ENCODE measurements at places on chromosomes 5 and 9.

DNA sequence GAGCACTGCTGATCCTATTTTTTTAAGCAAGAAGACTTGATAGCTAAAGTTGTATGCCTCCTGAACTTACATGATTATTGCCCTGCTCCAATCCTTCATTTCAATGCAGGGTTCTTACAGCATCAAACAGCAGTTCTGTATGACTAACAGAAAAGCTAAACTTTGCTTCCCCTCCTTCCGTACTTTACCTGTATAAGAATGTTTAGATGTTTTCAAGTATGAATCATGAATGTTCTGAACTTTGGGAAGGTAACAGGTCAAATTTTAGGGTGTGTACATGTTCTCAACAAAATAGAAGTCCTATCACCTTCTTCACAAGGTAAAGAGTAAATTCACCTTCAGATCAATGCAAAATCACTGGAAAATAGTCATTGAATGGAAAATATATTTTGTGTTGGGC lies 972.6 kb upstream of the SEMA6A start:
- DNase-seq = no peak

DNA sequence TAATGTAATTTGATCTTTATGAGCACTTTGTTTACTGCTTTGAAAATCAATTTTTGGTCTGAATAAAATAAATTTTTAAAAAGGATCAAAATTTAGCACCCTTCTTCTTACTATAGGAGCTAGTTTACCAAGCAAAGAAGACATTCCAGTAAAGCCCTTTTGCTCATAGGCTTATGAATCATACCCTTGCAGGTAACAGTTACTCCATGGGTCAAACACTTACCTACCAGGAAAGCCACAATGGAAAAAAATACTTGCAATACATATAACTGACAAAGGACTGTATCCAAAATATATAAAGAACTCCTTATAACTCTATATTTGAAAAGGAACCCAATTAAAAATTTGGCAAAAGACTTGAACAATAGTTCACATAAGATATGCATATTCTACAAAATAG lies 66.6 kb downstream of the SHOC1 start:
- DNase-seq = no peak

GRCh38 chr9:87973730-87974292 lies 522 bp downstream of the CDK20 start:
- DNase-seq = no peak

DNA sequence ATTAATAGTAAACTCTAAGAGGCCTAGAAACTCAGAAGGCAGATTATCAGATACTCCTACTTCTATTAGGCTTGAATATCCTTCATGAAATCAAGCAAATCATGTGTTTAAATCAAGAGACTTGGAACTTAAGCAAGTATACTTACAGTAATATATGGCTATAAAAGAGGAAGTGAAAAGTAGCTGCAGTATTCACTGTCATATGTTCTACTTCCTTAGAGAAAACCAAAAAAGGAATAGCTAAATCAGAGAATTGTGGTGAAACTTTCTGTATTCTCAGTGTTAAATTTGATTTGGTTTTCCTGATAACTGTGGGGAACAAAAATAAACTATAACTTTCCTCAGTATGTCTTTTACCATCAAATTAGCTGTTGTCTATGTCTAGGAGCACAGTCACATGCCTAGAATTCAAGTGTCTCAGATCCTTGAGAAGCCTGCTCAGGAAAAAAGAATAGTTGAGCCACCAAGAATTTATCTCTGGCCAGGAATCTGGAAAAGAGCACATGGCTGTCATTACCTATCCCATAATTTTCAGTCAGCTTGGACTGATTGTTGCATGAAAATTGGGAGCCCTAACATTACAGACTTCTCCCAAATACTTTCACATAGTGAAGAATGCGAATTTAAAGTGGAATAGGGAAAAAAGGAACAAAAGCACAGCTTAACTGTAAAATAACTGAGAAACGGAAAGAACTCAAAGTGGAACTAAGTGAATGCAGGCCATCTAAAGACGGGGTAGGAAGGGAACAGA lies 1.7 kb downstream of the FKBP15 start:
- peak; percentile 75 for DNase-seq

GRCh38 chr9:37692622-37693221 lies 42.0 kb downstream of the FRMPD1 start:
- DNase-seq = no peak

DNA sequence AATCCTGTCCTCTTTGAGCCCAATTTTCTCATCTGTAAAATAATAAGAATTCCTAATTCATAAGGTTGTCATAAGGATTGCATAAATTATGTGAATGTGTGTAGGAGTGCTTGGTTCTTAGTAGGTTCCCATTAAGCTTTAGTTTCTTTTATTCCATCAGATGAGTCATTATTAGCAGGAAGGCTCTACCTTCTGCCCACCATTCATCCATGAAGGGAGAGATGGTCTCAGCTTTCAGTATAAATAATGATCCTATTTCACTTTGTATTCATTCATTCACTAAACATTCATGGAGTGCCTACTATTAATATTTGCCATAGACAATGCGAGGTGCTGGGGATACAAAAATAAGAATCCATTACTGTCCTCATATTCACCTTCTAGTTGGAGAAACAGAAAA lies 3.0 kb downstream of the CMYA5 start:
- DNase-seq = no peak

DNA sequence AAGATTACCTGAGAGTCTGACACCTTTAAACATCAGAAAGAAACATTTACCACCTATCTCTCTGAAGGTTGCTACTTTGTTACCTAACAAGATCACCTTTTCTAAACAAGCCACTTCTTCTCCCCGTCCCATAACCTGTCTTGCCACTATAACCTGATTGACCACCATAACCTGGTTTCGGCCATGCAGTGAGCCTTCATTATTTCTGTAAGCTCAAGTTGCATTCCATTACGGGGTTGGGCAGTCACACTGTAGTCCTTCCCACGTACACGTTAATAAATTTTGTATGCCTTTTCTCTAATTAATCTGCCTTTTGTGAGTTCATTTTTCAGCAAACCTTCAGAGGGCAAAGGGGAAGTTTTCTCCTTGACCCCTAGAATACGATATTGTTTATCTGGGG lies 28.0 kb upstream of the CCNG1 start:
- no peak for DNase-seq

DNA sequence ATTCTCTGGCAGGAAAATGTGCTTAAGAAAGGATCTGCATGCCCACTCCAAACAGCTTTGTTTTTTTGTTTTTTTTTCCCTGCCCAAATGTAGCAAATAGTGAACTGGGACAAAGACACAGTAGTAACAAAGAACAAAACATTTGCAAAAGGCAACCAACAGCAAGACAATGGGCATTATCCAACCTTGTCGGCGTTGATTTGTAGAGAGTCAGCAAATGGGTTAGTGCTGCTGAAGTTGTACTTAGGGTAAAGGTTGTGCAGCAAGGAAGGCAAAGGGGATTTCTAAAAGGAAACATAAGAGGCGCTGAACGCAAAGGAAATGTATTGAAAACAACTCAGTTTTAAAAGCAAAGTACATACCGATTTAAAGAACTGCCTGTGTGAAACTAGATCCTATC lies 136.2 kb downstream of the MPDZ start:
- peak; percentile 86 for DNase-seq

GRCh38 chr9:133125941-133126696 lies 5.1 kb upstream of the RALGDS start:
- no peak for DNase-seq

- peak; percentile 81 for DNase-seq
Observed at GRCh38 chr9:78030553-78031443, 813 bp downstream of the GNAQ start.

DNA sequence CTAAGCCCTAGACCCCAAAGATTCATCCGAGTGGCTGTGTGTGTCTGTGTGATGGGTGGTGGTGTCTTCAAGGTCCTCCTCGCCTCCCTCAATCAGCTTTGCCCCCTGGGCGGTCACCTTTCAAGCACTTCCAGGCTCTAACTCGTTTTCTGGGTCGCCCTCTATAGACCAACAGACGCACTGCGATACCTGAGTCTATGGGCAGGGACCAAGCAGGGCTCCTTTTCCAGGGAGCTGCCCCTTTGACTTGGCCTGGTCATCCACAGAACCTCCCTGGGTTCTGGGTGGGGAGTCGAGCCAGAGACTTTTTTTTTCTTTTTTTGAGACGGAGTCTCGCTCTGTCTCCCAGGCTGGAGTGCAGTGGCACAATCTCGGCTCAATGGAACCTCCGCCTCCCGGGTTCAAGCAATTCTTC lies 1.1 kb downstream of the SLC27A4 start:
- peak; percentile 85 for DNase-seq

DNA sequence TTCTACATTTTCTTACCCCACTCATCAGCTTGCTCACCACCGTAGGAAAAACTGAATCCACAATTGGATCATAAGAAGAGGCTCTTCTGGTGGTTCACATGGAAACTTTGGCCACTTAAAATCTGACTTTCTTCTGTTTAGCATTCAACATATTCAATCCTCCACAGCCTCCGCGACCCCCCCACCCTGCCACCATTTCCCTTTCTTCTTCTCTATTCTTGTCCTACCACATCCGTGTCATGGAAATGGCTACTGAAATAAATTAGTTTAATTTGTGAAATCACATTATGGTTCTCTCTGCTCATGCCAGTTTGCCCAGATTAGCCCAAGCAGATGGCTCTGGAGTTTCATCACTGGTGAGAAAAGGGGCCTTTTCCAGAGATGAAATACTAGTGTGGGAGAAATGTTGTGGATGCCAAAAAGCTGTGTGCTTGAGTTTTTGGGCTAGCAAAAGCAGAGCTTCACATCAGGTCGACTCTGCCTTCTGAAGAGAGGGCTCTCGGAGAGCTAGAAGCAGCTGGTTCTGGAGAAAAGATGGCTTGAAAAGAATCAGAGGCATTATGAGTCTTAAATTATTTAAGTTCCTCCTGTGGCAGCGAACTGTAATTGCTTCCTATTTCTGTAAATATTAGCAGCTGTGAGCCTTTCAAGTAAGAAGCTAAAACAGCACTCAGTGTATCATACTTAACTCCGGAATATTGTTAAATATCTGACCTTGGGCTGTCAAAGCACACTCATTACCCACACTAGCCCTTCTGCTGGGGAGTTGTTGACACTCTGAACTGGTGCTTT lies 107.1 kb downstream of the MAT2B start:
- peak; percentile 6 for DNase-seq

GRCh38 chr9:115650768-115651167 lies 502.8 kb upstream of the PAPPA start:
- no peak for DNase-seq

DNA sequence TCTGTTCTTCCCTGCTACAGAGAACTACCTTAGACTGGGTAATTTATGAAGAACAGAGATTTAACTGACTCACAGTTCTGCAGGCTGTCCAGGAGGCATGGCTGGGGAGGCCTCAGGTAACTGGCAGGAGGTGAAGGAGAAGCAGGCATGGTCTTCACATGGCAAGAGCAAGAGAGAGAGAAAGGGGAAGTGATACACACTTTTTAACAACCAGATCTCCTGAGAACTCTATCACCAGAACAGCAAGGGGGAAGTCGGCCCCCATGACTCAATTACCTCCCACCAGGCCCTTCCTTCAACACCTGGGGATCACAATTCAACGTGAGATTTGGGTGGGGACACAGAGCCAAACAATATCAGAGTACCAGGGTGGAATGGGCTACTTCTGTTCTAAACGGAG lies 766.8 kb downstream of the TLE1 start:
- no peak for DNase-seq

GRCh38 chr5:176721509-176721908 lies 74.2 kb downstream of the TSPAN17 start:
- no peak for DNase-seq

DNA sequence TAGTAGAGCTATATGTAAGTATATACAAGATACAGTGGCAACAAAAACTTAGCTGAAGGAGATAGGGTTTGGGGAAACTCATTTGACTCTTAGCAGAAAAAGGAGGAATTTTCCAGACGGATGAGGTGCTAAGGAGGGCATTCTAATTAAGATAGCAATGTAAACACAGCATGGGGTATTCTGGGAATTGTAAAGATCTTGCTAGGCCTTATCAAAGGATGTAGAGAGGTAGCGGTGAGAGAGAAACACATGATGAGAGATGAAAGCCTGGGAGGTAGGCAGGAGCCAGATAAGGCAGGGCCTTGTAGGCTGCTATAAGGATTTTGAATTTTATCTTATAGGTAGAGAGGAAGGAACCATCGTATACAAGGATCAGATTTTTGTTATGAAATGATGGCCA lies 106.6 kb upstream of the KCNN2 start:
- DNase-seq = no peak

DNA sequence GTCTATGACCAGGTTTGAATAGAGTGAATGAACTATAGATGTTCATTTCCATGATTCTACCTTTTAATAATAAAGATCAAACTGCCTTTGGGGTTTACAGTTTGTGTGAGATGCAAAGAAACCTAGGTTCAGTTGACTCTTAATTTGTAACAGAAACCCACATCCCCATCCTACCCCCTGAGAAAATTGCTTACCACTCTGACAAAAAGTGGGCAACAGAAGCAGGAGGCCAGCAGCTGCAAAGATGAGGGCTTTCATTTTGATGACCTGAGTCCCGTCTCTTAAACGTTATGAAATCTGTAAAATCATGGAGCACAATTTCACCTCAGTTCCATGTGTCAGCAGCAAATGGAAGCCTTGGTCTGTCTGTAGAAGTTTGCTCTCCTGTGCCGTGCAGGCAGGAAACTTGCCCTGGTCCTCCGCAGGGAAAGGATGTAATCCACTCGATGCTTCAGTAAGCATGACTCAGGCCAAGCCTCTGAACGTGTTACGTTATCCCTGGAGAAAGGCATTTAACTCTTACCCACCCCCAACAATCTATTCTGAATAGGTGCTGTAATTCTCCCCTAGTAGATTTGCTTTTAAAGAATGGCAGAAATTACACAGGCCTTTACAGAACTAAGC lies at the start of gene F2RL2:
Gene F2RL2 (minus strand): TSS at position 431 of the 624 bp plus-strand sequence. CDS start 173 bp downstream, at position 258.
- DNase-seq = no peak

DNA sequence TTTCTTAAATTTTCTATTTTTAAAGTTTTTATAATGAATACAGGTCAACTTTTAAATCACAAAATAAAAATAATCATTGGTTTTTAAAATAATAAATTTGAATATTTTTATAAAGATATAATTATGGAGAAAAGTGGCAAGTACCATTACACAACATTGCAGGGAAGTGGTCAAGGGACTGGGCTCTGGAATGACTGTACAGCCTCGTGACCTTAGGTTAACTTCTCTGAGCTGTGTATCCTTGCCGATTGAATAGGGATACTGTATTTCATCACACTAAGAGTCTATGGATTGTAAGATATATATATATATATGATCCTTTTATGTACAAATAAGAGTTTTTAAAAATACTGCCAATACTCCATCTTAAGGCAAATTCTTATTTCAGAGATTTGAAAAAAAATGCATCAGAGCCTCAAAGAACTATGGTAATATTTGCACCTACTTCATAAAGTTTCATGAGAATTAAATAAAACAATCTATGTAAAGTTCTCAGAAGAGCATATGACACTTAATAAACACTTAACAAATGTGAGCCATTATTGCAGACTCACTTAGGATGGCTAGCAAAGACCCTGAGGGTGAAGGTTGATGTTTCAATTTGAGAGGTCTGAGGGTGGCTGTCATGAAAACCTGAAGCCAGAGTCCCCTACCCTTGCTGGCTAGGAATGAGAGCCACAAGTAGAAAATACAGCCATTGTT lies 136.5 kb downstream of the CCDC192 start:
- no peak for DNase-seq

GRCh38 chr5:110512266-110512665 lies 214.2 kb downstream of the TMEM232 start:
- no peak for DNase-seq

GRCh38 chr9:108254236-108254635 lies 601.5 kb downstream of the ACTL7B start:
- no peak for DNase-seq

All from OCI-M1 (cell line).